ENCODE measurements at places on chromosomes 2 and 18.

GRCh38 chr2:75499534-75499933 is 61.2 kb downstream of the EVA1A start:
- no peak for DNase-seq

GRCh38 chr2:27336173-27336572 is 13.3 kb upstream of the MPV17 start:
- no peak for DNase-seq

DNA sequence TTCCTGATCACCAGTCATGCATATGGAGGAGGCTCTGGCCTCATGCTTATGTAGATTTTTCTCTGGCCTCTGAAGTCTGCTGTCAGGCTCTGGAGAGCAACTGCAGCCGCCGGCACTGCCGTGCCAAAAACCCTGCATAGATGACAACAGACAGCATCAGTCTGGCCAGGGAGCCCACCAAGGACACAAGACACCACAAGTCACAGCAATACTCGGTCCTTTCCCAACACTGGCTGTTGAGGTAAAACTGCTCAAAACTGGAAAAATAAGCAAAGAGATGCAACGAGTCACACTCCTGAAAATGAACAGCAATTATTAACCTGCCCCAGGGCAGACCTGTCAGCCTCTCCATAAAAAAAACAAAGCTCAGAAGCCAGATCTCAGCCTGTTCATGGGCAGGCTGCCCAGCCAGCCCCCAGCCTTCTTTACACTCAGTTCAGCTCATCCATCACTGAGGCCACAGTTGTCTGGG is 186.0 kb upstream of the RAB6C start:
- DNase-seq, result no peak

GRCh38 chr2:98487806-98488189 is 43.1 kb downstream of the INPP4A start:
- DNase-seq, result no peak

DNA sequence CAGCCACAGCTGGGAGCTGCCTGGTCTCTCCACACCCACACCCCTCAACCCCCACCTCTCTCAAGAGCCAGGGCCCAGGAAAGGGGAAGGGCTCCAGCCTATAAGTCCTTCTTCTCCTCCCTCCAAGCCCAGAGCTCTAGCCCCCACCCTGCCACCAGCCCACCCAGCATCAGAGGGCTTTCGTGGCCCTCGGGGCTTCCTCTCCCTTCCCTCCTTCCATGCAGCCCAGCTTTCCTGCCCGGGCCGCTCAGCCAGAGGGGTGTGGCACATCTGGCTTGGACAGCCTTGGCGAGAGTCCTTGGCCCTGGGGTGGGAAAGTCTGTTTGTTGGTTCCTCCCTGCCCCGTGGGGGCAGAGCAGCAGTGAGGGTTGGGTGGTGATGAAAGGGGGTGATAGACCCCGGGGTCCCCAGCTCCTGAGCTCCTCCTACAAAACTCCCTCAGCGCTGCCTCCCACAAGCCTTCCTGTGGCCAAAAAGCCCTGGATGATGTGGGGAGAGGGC is 7.0 kb downstream of the TNS1 start:
- DNase-seq, result no peak

DNA sequence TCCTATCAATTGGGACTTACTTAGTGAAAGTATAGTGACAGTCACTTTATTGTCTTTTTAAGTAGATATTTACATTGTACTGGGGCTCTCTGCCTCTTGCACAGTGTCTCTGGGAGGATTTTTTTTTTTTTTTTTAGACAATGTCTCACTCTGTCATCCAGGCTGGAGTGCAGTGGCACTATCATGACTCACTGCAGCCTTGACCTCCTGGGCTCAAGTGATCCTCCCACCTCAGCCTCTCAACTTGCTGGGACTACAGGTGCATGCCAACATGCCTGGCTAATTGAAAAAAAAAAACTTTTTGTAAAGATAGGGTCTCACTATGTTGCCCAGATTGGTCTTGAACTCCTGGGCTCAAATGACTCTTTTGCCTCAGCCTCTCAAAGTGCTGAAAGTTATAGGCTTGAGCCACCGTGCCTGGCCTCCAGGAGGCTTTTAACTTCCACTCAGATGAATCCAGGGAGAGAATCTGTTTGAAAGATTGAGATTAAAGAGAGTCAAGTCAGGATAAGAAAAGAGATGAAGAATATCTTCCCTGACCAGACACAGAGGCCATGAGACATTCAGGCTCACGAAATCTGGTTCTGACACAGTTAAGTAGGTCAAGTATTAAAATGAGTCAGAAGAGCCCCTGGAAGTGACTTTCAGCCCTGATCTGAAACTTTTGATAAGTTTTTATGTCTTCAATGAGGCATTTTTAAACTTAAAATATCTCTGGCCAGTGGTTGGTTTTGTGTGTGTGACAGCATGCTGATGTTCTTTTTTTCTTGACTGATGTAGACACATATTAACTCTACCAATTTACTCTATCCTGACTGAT is 18.3 kb downstream of the ARHGEF33 start:
- no peak for DNase-seq

Measured in HS-27A (cell line).